AG09319 (cell line): ENCODE measurements at places on chromosomes 7 and 10.

GRCh38 chr7:87036985-87037384, 22.5 kb downstream of the ELAPOR2 start:
- DNase-seq: no peak

GRCh38 chr7:106041140-106041717, 70.9 kb downstream of the SYPL1 start:
- no peak for DNase-seq

DNA sequence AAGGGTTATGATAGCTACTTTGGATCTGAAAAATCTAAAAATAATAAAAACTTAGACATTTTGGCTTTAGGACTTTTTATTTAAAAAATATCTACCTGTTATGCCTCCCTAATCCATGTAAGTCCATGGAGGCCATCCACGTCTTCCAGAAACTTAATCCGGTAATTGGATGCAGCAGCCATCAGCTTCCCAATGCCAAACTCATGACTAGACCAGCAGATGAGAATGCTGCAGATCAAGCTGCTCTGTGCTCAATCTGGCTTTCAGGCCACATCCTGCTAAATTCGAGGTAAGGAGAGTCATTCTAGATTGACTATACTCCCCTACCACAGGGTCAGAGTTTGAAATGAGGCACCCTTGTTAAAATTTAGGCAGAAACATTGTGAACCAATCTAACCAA, 168.5 kb upstream of the TCERG1L start:
- no peak for DNase-seq

DNA sequence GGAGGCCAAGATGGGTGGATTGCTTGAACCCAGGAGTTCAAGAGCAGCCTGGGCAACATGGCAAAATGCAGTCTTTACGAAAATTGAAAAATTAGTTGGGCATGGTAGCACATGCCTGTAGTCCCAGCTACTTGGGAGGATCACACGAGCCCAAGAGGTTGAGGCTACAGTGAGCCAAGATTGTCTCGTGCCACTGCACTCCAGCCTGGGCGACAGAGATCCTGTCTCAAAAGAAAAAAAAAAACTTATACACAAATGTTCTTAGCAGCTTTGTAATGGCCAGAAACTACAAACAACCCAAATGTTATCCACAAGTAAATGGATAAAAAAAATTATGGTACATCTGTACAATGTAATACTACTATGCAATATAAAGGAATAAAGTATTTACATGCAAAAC, 12.6 kb downstream of the NT5C2 start:
- DNase-seq: no peak

DNA sequence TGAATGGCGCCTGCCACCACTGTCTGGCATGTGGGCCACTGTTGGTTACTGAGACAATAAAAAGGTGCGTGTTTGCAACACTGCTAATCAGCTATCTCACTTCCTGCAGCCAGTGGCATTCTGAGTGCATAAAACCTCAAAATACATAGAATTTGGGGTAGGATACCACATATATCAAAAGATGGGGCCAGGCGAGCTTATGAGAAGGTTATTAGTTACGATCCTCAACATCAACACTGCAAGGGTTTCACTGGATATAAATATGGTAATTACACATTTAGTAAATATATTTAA, 200.2 kb downstream of the WDR37 start:
- no peak for DNase-seq

- no peak for DNase-seq
Observed at GRCh38 chr7:48637382-48637781, 287.0 kb upstream of the CDC14C start.

DNA sequence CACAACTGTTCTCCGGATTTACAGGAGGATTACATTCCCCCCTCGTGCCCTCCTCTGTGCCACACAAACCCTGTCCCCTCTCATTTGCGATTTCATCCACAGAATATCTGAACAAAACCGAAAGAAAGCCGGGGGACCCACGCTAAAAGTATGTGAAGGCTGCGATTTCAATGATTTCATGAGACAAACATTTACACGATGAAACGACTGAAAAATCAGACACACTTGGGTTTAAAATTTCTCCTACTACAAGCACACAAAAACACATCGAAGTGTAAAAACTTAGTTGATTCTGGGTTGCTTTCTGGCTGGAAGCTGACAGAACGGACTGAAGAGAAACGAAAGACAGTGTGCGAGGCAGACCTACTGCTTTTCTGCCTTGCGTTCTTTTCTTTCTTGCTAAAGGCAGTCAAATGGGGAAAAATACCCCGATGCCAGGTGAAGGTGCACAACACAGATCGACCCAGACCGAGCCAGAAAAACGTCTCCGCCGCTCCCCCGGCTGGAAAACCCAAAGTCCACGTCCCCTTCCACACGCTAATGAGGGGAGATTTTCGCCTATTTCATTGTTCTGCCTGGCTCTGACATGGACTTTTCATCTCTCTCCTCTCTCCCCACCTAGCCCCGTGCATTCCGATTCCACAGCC, 1.2 kb downstream of the HIPK2 start:
- no peak for DNase-seq

GRCh38 chr7:154433632-154434598, 381.7 kb downstream of the DPP6 start:
- DNase-seq: no peak

GRCh38 chr10:118167056-118167700, 120.4 kb upstream of the RAB11FIP2 start:
- DNase-seq: no peak

DNA sequence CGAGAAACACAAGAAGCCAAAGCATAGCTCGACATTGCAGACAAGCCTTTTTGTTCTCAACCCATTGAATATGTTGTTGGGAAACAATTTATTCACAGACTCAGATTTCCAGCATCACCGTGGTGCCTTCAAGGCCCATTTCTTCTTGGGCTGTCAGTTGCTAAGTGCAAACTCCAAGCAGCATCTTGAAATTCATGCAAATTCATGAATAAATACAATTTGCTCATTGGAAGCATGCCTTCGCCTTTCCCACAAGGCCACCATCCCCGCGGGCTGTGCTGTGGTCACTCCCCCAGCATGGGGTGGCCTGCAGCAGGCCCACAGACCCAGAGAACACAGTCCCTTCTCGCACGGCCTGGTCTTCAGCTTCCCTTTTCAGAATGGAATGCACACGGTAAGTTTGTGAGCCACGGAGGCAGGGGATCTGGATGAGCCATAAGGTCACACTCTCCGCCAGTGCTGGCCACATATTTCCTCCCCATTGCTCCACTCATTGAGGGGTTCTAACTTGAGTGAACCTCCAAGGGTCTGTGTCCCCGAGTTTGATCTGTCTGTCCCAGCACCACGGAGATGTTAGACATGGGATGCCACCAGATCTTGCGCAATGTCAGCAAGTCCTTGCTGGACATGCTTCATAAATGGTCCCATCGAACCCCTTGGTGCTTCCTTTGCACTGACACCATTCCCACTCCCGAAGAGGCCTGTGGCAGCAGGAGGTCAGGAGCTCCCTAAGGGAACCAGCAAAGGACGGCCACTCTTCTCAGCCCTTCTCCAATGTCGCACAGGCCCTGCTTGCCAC, 109.5 kb downstream of the GFRA1 start:
- no peak for DNase-seq

DNA sequence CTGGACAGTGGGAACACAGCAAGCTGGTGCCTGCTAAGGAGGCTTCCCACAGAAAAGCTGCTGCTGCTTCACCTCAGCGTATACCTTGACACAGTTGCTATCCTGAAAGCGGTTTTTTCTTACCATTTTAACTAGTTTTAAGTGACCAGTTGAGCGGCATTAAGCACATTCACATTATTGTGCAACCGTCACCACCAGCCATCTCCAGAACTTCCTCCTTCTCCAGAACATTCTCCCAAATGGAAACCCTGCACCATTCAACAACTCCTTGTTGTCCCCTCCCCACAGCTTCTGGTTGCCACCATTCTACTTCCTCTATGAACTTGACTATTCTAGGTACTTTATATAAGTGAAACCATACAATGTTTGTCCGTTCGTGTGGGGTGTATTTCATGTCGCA, 169.9 kb downstream of the SNX10 start:
- no peak for DNase-seq

DNA sequence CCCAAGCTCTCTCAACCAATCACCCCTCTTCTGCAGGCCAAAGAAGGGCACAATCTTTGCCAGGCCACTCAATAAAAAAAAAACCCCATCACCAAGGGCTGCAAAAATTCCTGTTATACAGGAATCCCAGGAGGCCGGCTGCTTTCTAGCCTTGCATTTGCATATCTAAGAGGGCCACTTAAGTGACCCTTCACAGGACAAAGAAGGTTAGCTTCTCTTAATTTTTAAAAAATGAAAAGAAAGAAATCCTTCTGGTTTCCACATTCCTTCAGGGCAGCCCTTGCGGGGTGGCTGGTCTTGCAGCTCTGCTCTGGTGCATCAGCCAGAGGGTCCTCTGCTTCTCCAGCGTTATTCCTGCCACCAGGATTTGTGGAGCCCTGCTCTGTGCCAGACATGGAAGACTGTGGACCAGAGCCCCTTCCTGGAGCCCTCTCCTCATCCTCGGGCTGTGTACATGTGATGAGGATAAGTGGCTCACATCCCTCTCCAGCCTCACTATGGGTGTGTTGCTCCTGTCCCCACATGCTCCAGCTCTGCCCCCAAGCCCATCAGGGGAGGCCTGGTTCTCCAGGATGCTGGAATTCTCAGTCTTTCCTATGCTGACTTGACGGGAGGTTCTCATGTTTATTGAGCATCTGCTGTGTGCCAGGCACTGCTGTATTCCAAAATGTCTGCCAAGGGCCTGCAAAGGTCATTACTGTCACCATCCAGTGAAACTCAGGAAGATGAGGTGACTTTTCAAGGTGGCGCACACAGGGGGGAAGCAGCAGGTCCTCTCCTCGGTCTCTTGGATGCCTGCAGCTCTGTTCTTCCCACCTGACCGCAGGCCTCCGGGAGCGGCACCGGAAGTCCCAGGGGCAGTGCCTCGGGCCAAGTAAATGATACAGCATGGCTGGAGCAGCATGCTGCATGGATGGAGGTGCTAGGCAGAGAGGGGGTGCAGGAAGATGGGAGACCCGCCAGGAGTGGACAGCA, 67.7 kb downstream of the ARHGAP22 start:
- no peak for DNase-seq

GRCh38 chr7:21763818-21764217, 181.9 kb downstream of the CDCA7L start:
- DNase-seq: no peak

- DNase-seq: no peak
Observed at GRCh38 chr7:621572-622285, 102.1 kb upstream of the PDGFA start.

DNA sequence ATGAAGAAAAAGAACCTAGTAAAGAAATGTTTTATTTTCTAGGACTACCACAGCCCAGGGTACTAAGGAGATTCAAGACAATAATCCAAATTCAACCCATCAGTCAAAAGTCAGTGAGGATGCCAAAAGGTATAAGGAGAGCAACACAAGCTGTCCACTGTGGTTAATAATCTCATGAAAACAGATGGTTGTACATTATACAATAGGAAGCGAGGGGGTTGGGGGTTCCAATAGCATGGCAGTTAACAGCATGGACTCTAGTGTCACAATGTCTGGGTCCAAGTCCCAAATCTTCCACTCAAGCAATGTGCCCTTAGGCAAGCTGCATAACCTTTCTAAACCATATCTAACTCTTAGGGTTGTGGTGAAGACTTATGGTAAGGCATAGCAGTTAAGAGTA, 35.1 kb downstream of the BRAF start:
- no peak for DNase-seq

GRCh38 chr10:21194510-21194993, 297.4 kb upstream of the NEBL start:
- no peak for DNase-seq

DNA sequence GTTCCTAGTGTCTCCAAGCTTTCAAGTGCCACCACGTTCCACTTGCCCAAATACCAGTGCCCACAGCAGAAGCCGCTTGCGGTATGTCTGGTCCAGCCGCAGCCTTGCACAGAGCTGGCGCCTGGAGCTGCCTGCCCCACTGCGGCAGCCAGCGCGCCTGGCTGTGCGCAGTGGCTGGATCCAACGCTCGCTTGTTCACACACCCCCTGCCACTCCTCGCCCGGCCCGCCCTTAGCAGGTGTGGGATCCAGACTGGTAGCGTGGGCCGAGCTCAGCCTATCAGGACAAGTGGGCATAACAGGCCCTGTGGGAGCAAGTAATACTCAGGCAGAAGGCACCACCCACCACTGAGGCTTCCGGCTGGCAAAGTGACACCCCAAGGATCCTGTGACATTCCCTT, 294.4 kb downstream of the GRM8 start:
- no peak for DNase-seq

DNA sequence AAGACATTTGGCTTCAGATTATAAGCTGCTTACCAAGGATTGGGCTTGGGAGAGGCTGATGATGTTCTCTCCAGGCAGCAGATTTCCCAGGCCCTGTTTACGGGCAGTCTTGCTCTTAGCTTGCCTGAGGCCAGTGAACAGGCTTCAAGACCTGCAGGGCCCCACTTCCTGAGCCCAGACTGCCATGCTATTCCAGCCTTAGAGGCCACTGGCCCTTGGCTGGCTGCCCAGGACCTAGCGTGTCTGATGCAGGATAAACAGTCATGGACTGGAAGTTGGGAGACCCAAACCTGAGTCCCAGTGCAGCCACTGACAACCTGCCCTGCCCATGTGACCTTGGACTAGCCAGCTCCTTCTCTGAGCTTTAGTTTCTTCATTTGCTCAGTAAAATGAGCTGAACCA, 2.9 kb downstream of the PRXL2A start:
- no peak for DNase-seq

- no peak for DNase-seq
Observed at GRCh38 chr7:18468795-18469194, 26.8 kb upstream of the HDAC9 start.

- no peak for DNase-seq
Observed at GRCh38 chr7:81664304-81664703, 105.5 kb downstream of the HGF start.

DNA sequence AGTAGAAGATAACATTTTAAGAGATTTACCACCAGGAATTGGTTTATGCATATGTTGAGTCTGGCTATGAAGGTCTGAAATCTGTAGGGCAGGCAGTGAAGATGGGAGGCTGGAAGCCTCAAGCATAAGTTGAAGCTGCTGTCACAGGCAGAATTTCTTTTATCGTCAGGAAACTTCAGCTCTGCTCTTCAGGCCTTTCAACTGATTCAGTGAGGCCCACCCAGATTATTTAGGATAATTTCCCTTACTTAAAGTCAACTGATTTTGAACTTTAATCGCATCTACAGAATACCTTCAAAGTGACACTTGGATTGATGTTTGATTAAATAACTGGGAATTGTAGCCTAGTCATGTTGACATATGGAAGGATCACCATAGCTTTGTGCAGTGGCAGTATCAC, 190.5 kb downstream of the PPP1R9A start:
- no peak for DNase-seq

GRCh38 chr10:80173466-80173865, 31.9 kb downstream of the ANXA11 start:
- no peak for DNase-seq

DNA sequence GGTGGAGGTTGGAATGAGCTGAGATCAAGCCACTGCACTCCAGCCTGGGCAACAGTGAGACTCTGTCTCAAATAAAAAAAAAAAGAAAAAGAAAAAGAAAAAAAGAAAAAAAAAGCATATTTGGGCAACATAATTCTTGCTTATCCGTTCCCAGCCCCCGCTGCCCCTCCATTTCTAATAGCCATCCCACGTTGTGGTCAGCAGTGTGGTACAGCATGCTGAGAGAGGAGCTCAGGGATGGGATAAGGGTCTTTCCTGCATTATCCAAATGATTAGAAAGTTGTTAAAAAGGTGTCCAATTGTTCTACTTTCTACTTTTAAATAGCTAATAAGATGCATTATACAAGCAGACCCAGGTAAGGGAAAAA, 104.9 kb upstream of the ZNF92 start:
- DNase-seq: no peak

GRCh38 chr7:11946794-11947193, 114.8 kb upstream of the THSD7A start:
- DNase-seq: no peak
